ENCODE measurements at places on chromosomes 6 and 20.

DNA sequence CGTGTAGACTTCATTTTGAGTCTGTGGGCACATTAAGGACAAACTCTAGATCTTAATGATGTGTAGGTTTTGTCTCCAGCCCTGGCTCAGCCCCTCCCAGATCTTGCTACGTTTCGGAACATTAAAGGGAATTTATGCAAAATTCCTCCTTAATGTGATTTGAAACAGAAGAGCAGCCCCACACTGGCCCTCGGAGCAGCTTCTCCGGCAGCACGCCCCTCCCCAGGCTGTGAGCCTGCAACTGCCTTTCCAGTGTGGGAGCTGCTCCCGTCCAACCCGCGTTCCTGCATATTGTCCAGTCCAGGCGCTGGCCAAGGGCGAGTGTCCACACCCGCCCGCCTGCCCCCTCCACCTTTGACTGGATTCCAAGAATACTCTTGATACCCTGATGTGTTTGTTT lies 257.2 kb downstream of the TAF4 start:
- peak; percentile 66 for DNase-seq

DNA sequence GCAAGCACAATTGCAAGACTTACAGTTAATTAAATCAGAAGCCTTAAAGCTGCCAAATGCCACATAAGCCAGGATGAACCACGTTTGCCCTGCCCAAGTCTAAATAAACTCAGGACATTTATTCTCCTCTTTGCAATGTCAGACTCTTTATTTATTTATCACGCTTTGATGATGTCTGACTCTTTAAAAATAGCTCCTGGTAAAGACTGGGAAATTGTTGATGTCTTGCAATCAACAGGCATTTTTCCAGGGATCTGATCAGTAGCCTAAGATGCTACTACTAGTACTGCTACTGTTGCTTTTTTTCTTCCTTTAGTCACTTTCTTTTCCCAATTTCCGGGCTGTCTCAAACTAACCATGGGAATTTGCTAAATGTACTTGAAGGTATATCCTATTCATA lies 365.8 kb upstream of the MARCKS start:
- no peak for DNase-seq

- no peak for DNase-seq
Measured at GRCh38 chr6:1629316-1629715, 19.6 kb downstream of the FOXC1 start.

DNA sequence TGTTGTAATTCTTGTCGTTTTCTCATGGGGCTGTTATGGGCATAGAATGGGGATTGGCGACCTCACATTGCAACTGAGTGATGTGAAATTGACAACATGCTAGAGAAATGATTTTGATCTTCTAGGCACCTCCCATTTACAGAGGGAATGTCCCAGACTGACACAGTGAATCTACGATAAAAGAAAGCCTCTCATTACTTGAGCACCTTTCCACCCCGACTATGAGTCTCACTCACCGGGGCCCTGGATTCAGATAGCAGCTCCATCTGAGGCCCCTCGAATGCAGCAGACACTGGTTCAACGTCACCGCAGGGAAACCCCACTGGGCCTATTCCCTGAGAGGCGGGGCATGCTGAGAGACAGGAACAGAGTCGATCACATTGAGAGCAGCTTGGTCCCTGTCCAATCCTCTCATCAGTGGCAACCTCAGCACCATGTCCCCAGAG lies 49.1 kb downstream of the NFATC2 start:
- no peak for DNase-seq

DNA sequence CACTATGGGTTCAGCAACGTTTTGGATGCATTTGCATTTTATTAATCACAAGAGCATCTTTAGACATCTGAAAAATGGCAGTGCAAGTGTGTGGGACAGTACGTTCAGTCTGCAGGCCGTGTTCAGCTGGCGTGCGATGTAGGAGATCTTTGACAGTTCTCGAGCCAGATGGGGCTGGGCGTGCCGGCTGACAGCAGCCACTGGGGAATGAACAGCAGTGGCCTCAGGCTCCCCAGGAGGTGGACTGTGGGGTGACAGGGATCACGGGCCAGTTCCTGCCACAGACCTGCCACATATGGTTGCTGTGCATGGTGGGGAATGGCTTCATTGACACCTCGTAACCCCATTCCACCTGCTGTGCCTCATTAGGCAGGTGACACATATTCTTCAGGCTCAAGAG lies 16.4 kb upstream of the MLN start:
- DNase-seq: no peak

GRCh38 chr6:73081955-73082354 lies 143.3 kb downstream of the KHDC1L start:
- DNase-seq: peak; percentile 12

DNA sequence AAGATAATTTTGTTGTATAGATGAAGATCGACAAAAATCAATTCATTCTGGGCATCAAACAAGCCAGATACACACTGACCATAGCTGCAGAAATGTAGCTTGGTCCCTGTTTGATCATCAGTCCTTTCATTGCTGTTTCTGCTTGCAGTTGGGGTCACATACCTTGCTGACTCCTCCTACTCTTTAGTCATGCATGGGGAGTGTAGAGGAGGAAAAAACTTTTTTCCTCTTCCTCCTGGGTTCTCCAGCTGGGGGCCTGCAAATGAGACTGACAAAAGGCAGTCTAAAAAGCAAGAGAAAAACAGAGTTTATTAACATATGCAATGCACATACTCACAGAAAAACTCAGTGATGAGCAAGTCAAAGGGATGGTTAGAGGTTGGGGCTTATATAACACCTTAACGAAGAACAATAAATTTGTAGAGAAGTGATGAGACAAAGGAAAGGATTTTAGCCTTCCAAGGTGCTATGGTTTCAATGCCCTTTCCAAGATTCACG lies 105.8 kb downstream of the QRSL1 start:
- peak; percentile 63 for DNase-seq

- DNase-seq: peak; percentile 66
Measured at GRCh38 chr20:53939572-53940359, 130.6 kb downstream of the BCAS1 start.

GRCh38 chr6:55994531-55994930 lies 119.1 kb upstream of the BMP5 start:
- no peak for DNase-seq

GRCh38 chr6:107460083-107460631 lies 793 bp upstream of the PDSS2 start:
- DNase-seq: no peak

DNA sequence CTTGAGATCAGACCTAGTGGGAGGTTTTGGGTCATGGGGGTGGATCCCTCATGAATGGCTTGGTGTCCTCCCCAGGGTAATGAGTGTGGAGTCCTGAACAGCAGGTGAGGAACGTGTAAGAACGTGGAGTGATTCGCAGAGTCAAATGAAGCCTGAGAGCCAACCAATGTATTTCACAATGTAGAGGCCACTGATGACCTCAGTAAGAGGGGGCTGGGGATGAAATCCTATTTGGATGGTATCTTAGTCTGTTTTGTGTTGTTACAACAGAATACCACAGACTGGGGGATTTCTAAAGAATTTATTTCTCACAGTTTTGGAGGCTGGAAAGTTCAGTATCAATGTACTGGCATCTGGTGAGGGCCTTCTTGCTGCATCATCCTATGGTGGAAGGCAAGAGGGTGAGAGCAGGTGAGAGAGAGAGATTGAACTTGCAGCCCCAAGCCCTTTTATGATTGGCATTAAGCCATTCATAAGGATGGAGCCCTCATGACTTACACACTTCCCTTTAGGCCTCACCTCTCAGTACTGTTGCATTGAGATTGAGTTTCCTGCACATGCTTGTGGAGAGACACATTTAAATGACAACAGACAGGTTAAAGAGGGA lies 47.3 kb upstream of the HIVEP1 start:
- no peak for DNase-seq

DNA sequence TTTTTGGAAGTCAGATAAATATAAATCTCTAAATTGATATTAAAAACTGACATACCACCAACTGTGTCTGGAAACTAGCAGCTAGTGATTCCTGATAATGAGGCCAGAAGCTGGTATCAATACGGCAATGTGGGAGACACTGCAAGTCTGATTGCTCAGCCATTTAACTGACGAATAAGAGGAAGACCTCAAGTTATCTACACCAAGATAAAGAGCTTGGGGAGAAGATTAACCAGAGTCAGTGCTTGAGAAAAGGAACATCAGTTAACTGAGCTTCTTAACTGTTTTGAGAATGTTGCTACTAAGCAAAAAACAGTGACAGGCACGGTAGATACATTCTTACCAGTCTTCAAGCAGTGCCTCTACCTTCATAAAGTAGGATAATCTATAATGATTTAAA lies 140.4 kb upstream of the TENT5A start:
- no peak for DNase-seq

DNA sequence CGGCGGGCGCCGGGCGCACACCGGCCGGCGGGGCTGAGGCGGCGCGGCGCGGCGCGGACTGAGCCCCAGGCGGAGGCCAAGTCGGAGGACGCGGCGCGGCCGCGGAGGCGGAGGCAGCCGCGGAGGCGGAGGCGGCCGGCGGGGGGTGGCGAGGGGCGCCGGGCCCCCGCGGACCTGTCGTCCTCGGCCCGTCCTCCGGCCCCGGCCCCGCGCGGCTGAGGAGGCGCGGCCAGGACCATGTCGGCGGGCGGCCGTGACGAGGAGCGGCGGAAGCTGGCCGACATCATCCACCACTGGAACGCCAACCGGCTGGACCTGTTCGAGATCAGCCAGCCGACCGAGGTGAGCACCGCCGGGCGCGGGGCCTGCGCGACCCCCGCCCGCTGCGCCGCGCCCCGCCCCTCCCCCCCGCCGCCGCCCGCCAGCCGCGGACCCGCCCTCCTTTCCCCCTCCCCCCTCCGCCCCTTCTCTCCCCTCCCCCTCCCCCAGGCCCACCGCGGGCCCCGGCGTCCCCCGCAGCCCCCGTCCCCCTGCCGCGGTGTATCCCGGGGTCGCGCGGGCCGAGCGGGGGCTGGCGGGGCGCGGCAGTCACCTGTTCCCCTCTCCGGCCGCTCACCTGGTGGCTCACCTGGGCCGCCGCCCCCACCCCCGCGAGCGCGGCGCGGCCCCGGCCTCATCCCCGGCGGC lies at the start of gene AFDN:
Gene AFDN, plus strand, starts transcription at position 16 of the 687 bp plus-strand sequence. Its CDS starts 222 bp downstream, at position 238.
- DNase-seq: peak; percentile 89

GRCh38 chr6:46909371-46909770 lies 12.4 kb downstream of the ADGRF5 start:
- DNase-seq: no peak

GRCh38 chr6:74631564-74631963 lies 574.3 kb downstream of the COL12A1 start:
- DNase-seq: no peak

DNA sequence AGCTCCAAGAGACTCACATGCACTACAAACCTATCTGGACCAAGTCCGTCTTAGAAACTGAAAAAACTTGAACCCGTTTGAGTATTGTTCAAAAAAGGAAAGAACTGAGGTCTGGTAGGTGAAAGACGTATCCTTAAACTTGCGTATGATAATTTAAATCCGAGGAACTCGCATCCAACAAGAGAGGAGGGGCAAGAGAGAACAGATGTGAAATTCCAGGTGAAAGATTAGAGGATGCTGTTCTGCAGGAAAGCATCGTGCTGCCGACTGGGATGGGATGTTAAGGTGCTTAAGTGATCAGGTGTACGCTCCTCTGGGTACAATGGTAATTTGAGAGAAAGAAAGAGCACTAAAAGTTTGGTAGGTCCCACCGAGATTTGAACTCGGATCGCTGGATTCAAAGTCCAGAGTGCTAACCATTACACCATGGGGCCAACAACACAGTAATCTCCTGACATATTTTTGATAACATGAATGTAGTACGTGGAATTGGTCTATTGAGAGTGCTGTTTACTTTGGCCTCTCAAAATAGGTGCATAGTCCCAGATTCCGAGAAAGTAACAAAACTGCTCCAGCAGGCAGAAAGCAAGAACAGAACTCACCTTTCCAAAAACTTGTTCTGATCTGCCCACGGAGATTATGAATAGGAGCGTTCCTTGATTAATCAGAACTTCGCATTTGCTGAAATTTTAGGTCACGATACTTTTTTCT lies 53.5 kb upstream of the BTN3A2 start:
- DNase-seq: no peak

Measured in H7 (cell line).